Astrocyte (in vitro differentiated cells and primary cell): ENCODE measurements at places on chromosomes 2 and 18. TPM values are rescaled to one million over a fixed set of nuclear protein-coding genes. Genes with fewer than 3 reads are reported as not detected.

DNA sequence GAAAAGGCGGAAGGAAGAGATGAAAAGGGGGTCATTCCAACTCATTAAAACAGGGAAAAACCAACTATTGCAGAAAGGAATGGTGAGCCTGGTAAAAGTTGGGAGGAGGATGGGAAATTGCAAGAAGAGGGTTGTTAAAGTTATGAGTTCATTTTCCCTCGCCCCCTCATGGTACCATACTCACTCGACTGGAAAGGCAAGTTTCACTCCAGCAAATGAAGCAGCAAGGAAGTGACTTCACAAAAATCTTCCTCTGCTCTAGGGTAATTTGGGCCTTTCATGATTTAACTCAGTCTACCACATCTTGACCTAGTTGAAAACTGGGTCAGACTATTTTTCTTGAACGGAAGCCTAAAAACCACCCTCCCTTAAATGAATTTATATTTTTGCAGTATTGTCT is 22.8 kb upstream of the DAW1 start:
- DNase-seq, result no peak

RALBP1 gene
- total RNA-seq, result 57.5 and 57.7 TPM in 2 replicates

GRCh38 chr2:195413422-195413821 is 243.6 kb upstream of the SLC39A10 start:
- DNase-seq, result peak; percentile 66

DNA sequence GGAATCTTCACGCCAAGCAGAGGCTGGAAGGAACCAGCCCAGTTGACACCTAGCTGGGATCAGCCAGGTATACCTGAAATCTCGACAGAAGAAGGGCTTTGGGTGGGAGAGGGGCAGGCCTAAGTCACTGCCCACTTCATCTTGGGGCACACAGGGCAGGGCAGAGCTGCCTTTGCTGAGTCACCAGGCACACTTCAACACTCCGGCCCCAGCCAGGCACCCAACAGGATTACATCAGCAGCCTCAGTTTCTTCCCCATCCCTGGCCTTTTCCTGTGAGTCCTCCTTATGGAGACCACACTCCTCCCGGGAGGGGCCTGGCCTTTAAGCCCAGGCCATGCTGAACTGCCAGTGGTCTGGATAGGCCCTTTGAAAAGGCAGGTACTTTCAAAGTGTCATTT is 201.7 kb upstream of the HS6ST1 start:
- DNase-seq, result no peak

- DNase-seq, result no peak
These were observed 90.1 kb downstream of the TCF4 start for GRCh38 chr18:55497825-55498403.

- no peak for DNase-seq
These were observed 28.9 kb upstream of the TOGARAM2 start for GRCh38 chr2:28951910-28952835.

DNA sequence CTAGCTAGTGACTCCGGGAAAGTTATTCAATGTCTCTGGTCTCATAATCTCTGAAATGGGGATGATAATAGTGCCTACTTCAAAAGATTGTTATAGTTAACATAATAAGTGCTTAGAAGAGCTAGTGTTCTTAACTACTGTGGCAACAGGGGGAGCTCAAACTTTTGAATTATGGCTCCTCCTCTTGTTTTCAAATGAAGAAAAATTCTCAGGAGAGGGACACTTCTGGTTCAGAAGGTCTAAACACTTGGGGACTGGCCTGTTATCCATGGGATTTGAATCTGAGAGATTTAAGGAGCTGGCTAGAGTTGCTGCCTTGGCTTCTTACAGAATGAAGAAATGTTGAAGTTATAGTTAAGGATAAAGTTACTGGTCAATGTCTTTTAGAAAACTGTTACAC is 92.2 kb upstream of the ITGB6 start:
- DNase-seq, result no peak
